ENCODE measurements at places on chromosomes 16 and 17. TPM values are rescaled to one million over a fixed set of nuclear protein-coding genes. Genes with fewer than 3 reads are reported as not detected.

The ZPBP2 gene
- total RNA-seq = not detected

The EVPL gene
- not detected for total RNA-seq

The PDE6G gene
- 0.45 TPM for total RNA-seq

The DYNLRB2 gene
- not detected for total RNA-seq

The C16orf96 gene
- total RNA-seq = 0.30 TPM

The SPIRE2 gene
- total RNA-seq = 19.3 TPM

The PRR35 gene
- not detected for total RNA-seq

The SHPK gene
- 21.8 TPM for total RNA-seq

The FBXO39 gene
- total RNA-seq = not detected

The FAM20A gene
- 0.86 TPM for total RNA-seq

The KRTAP16-1 gene
- not detected for total RNA-seq

The RPH3AL gene
- 2.1 TPM for total RNA-seq

The JPH3 gene
- 9.1 TPM for total RNA-seq

The PDIA2 gene
- 2.1 TPM for total RNA-seq

The LRRC37A gene
- total RNA-seq = 2.9 TPM
